ENCODE measurements at places on chromosomes 3 and 15. TPM values are rescaled to one million over a fixed set of nuclear protein-coding genes. Genes with fewer than 3 reads are reported as not detected.

- DNase-seq: no peak
Observed at GRCh38 chr3:66442254-66443117, 58.3 kb downstream of the LRIG1 start.

GRCh38 chr3:175246766-175247165 lies 387.6 kb downstream of the NAALADL2 start:
- no peak for DNase-seq

- no peak for DNase-seq
Observed at GRCh38 chr3:185411133-185411532, 48.2 kb downstream of the MAP3K13 start.

DNA sequence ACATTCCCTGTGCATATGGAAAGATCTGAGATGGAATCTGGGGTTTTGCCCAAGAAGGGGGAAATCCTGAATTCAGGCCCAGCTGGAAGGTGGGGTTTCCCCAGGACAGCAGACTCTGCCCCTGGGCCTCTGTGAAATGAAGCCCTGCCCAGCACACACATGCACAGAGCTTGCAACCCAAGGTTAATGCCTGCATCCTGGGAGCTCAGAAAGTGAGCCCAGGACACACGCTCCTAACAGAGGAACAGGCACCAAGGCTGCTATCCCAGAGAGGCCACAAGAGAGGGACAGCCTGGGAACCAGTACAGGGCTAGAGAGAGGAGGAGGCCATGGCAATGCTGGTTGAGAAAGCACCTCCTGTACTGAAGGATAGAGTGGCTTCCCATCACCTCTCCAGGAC lies 16.1 kb downstream of the SEMA5B start:
- no peak for DNase-seq

- DNase-seq: peak; percentile 48
Observed at GRCh38 chr3:14125193-14126016, 553 bp downstream of the TMEM43 start.

GRCh38 chr3:155996882-155997281 lies 123.5 kb upstream of the KCNAB1 start:
- no peak for DNase-seq

GRCh38 chr15:77369168-77369567 lies 50.7 kb downstream of the PEAK1 start:
- DNase-seq: no peak

GRCh38 chr15:77564938-77565337 lies 67.8 kb downstream of the LINGO1 start:
- DNase-seq: no peak

DNA sequence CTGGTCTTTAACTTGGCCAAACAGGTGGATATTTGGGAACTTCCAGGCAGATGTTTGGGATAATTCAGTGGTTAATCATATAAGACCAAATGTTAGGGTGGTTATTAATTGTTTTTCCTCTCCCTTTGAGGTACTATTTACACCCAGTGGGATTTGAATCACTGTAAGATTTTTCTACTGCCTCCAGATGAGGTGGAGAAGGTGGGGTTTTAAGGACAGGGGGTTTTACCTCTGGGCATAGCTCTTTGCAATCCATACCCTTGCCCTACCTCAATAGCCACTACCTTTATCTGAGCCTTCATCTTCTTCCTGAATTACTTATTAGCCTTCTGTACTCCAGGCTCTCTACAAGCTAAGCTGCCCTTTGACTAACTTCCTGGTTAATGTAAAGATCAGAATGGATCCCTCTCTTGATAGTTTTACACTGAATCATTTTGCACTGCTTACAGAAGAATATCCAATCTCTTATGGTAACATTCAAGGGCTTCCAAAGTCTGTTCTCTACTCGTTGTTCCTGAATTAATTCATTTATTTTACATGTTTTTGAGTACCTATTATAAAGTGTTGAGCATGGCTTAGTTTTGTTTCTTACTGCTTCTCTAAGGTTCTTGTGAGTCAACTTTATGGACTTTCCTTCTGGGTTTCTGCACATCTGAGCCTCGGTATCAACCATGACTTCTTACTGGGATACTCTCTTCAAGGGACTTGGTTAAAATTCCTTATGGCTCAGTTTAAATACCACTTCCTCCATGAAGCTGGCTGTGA lies 331.2 kb upstream of the TBL1XR1 start:
- DNase-seq: no peak

GRCh38 chr3:134480546-134480945 lies 5.2 kb downstream of the ANAPC13 start:
- no peak for DNase-seq

GRCh38 chr3:18729671-18730070 lies 304.5 kb upstream of the SATB1 start:
- no peak for DNase-seq

GRCh38 chr3:77605308-77605707 lies 565.4 kb downstream of the ROBO2 start:
- no peak for DNase-seq

DNA sequence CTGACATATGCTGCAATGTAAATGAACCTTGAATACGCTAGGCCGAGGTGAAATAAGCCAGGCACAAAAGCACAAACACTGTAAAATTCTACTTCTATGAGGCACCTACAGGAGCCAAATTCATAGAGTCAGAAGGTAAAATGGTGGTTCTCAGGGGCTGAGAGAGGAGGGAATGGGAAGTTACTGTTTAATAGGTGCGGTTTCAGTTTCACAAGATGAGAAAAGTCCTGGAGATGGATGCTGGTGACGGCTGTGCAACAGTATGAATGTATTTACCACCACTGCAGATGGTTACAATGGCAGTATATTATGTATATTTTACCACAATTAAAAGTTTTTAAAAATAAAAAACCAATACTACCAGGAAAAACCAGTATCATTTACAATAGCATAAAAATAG lies 4.0 kb downstream of the TNK2 start:
- DNase-seq: no peak

DNA sequence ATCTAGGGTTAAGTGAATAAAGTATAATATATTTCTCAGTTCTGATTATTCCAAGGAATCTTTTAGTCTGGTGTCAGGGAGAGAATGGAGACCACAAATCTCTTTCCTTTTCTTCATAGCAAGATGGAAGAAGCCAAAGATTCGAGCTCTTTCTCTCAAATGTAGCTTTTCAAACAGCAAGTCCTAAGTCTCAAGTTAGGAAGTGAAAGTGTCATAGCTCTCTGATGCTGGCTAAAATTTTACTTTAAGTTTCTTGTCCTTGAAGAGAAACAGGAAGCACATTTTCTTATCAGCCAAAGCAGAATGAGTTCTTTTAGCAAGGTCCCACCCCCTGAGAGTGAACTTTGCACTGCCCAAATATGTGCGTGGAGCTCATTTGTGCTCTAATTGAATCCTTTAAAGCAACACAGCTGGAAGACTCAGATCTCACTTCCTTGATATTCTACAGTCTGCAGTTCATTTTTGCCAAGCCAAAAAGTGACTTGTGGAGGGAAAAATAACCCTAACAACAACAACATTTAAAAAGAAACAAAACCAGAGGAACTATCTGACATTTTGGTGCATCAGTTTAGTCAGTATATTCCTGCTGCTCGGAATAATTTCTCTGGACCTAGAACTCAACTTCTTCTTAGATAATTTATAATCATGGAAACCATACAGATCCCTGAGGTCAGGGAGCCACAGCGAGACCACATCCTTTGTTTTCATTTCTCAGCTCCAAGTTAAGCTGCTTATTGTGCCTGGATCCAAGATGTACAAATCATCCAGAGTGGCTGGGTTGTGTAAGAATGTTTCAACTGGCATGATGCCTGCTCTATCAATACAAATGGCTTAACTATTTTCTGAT lies 238.7 kb upstream of the P2RY1 start:
- DNase-seq: no peak

GRCh38 chr15:44535523-44536301 lies 1.2 kb upstream of the EIF3J start:
- no peak for DNase-seq

GRCh38 chr15:49881866-49882265 lies 237.2 kb downstream of the ATP8B4 start:
- no peak for DNase-seq

DNA sequence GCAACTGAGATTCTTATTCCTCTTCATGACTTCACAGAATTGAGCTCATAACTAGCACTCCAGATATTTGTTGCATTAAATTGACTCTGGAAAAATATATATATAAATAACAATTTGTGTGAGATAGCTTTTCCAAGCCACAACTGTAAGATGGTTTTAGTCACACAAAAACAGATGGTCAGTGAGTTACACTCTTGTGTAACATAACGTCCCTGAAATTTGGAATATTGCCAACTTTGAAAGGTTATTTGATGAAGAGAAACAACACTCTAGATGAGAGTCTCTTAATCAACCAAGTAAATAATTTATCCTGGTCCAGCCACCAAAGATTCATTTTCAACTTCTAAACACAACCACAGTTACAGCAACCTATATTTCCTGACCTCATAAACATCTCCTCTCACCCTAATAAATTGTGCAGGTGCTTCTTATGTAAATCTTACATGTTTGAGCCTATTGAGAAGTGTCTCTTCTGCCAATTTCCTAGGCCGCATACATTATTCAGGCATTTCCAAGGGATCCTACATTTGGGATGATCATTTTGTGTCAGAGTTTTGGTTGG lies 84.9 kb upstream of the ACP3 start:
- no peak for DNase-seq

DNA sequence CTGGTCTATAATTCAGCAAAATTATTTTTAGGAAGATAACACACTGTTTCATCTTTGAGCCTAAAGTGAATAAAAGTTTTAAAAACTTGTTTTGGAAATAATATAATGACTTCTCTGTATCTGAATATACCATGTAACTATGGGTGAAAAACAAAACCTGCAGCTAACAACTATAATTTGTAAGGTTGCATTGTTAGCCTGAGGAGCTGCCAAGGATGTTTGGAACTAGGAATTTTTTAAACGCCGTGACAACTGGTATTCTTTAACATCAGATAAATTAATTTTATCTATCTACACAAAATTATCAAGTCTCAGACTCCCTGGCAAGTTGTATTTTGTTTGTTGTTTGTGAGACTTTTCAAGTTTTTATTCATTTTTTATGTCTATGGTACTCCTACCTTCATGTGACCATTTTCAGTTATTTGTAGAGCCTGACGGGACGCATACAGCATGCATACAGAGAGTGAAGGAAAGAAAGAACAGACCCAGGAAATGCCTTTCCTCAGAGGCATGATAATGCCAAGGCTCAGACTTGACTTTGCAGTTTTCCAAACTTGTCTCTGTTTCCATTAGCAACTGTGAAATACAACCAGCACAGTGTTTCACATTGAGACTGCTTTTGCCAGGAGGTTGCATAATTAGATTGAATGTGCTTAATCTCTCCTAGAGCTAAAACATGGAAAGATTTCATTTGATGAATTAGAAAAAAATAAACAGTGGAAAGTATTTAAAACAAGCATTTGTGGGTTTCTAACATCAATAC lies 60.8 kb upstream of the ARHGEF26 start:
- peak; percentile 62 for DNase-seq

Gene MITF
- 768 TPM for total RNA-seq

Gene TTLL13
- total RNA-seq: not detected

Gene TRIM59
- 3.2 TPM for total RNA-seq

Gene HESX1
- total RNA-seq: 0.53 TPM

Gene SCN10A
- not detected for total RNA-seq

Gene THRB
- total RNA-seq: 0.16 TPM

Gene TFRC
- 320 TPM for total RNA-seq

Gene ADCY5
- 1.2 TPM for total RNA-seq

Gene THOC7
- total RNA-seq: 109 TPM

Gene ASB14
- total RNA-seq: not detected

Gene ROBO1
- total RNA-seq: 50.9 TPM

Gene EPHB3
- total RNA-seq: 0.37 TPM

Gene DAZL
- not detected for total RNA-seq

Gene MAP3K13
- 33.7 TPM for total RNA-seq

Gene CSPG4
- 13.7 TPM for total RNA-seq

All from SK-MEL-5 (cell line).